ENCODE measurements at places on chromosomes 5 and 9.

- no peak for DNase-seq
Observed at GRCh38 chr5:99243111-99243510, 314.3 kb upstream of the CHD1 start.

GRCh38 chr9:89388084-89388867 is 70.0 kb downstream of the SECISBP2 start:
- peak; percentile 99 for DNase-seq

GRCh38 chr9:137095664-137096517 is 9.1 kb downstream of the MAN1B1 start:
- DNase-seq = no peak

- no peak for DNase-seq
Observed at GRCh38 chr9:124569942-124570341, 62.7 kb upstream of the NR5A1 start.

DNA sequence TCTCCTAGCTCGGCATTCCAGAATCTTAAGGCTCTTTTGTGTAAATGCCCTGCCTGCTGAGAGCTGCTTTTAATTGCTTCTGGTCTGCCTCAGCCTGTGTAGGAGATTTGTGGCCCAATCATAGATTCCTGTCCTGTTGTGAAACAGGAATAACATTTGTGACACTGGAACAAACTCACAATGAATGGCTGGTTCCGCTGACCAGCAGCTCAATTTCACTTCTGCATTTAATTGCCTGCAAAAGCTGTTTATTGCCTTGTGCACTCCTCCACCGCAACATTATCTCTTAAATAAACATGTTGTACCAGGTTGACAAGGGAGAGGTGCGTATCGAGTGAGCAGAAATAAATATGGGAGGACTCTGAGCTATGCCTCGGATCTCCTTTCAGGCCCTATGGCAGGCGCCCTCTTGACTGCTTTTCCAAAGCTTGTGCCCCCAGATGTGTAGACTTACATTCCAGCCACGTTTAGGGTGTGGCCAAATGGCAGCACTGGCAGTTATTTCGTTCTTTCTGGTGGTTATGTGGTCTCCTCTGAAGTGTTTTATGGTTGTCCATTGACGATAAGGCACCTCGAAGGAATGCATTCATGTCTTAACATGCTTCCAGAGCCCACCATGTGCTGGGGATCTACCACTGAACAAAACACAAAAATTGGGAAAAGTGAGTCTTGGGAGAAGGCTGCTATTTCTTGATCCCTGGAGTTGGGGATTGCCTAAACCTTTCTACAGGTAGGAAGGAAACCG is 58.1 kb downstream of the DMRT1 start:
- peak; percentile 75 for DNase-seq

All from suppressor macrophage treated with lipopolysaccharide for 1 hour (primary cell).